CMK (cell line): ENCODE measurements at places on chromosomes 16 and 17.

GRCh38 chr16:67959536-67960329, 8.7 kb downstream of the SLC12A4 start:
- no peak for DNase-seq

GRCh38 chr17:81341516-81342268, 46.6 kb upstream of the SLC38A10 start:
- no peak for DNase-seq

- no peak for DNase-seq
These were observed 127.6 kb downstream of the KIF2B start for GRCh38 chr17:53950207-53950857.

GRCh38 chr16:75477680-75478473, 13.4 kb upstream of the TMEM170A start:
- no peak for DNase-seq

GRCh38 chr17:51142597-51142996, 10.8 kb upstream of the NME1 start:
- DNase-seq = no peak

DNA sequence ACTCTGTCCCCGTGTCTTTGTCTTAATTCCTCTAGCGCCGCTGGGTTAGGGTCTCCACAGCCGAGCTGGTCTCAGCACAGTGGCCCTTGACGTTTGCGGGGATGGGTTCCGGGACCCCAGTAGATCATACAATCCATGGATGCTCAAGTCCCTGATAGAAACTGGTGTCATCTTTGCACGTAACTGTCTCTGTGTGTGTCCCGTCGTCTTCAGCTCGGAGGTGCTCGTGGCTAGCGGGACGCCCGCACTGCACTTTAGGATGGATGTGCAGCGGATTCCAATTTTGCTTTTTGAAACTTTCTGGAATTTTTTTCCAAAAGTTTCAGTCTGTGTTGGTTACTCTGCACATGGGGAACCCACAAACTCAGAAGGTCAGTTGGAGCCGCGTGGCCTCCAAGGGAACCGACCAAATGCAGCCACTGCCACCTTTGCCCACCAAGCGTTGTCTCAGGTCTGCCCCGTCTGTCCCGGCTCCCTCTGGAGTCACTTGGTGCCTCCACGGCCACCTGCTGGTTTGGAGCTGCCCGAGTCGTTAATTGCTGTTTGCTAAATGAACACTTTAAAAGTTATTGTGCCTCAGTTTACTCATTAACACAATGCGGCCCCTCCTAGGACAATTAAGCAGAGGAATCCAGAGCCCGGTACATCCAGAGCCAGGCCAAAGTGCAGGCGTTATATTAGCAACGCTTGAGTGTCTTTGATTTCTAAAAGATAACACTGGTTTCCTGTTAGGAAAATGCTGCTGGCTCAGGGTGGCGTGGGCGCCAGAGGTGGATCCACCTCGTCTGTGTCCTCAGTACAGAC, 5.3 kb upstream of the DPEP1 start:
- DNase-seq = no peak

DNA sequence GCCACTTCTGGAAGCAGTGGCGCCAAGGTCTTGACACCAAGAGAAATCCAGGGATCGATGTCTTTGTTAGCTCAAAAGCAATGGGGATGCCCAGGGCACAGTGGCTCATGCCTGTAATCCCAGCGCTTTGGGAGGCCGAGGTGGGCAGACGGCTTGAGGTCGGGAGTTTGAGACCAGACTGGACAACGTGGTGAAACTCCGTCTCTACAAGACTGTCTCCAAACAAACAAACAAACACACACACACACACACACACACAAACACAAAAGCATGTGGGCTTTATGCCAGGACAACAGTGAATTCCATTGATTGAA, 22.4 kb upstream of the FAAP100 start:
- no peak for DNase-seq
